ENCODE measurements at places on chromosomes 12 and 14.

DNA sequence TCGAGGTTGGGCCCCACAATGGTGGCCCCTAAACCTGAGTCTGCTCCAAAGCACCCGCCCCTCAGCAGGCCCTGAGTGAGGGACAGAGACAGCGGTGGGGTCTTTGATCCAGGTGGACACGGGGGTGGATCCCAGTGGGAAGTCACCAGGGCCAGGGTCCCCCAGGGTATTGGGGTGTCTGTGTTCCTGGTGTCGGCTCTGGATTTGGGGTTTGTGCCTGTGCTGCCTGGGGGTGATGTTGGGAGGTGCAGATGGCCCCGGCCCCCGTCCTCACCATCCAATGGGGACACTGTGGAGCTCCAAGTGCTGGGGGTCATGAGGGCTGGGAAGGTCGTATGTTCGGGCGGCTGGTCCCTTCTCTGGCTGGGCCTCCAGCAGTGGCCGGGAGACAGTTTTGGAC, 354.2 kb downstream of the TMEM121 start:
- DNase-seq, result peak; percentile 8

DNA sequence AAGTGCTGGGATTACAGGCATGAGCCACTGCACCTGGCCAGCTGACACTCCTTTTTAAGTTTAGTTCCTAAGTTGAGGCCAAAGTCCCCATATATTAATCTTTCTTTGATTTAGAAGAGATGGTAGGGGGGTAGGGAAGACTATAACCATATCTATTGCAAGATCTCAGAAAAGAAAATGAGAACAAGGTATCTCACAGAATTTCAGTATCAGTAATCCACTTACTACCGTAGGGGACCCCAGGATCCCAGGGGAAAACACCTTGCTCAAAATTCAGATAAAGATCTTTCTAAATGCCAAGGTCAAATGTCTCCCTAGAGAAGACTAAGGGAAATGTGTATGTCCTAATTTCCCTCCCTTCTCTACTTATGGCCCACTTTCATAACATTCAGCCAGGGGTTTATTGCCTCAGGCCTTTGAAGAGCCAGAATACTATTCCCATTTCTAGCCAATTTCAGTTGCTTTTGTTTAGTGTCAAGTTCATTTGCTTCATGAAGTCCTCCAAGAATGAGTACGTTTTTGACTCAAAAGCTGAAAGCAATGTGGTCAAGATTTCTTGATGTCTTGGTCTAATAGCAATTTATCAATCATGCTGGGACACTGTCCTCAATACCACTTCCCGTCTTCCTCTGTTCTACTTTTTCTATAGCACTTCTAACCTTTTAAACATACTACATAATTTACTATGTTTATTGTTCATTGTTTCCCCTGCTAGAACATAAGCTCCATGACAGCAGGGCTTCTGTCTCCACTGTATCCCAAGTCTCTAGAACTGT, 86.3 kb downstream of the DCAF5 start:
- DNase-seq, result no peak

- no peak for DNase-seq
Measured at GRCh38 chr14:43900173-43900655, 606.9 kb downstream of the FSCB start.

DNA sequence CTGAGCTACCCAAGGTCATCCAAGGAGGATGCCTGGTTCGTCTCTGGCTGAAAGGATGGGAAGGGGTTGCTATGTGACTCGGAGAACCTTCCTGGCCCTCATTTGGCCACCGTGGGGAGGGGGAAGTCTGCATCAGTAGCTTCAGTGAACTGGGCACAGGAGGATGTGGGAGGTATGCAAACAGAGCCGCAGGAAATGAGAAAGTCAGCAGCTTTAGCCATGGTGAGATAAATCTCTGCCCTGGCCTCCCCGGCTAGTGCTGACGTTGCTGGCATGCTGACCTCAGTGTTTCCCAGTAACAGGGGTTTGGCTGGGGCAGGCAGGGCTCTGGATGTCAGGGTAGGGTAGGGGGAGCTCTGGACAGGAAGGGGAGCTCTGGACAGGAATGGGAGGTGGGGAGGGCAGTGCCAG, 2.3 kb upstream of the CEBPE start:
- peak; percentile 82 for DNase-seq

GRCh38 chr12:26118308-26118707, 6.5 kb downstream of the BHLHE41 start:
- no peak for DNase-seq
